ENCODE measurements at places on chromosomes 3 and 15. TPM values are rescaled to one million over a fixed set of nuclear protein-coding genes. Genes with fewer than 3 reads are reported as not detected.

Gene TEX55
- not detected for total RNA-seq

DNA sequence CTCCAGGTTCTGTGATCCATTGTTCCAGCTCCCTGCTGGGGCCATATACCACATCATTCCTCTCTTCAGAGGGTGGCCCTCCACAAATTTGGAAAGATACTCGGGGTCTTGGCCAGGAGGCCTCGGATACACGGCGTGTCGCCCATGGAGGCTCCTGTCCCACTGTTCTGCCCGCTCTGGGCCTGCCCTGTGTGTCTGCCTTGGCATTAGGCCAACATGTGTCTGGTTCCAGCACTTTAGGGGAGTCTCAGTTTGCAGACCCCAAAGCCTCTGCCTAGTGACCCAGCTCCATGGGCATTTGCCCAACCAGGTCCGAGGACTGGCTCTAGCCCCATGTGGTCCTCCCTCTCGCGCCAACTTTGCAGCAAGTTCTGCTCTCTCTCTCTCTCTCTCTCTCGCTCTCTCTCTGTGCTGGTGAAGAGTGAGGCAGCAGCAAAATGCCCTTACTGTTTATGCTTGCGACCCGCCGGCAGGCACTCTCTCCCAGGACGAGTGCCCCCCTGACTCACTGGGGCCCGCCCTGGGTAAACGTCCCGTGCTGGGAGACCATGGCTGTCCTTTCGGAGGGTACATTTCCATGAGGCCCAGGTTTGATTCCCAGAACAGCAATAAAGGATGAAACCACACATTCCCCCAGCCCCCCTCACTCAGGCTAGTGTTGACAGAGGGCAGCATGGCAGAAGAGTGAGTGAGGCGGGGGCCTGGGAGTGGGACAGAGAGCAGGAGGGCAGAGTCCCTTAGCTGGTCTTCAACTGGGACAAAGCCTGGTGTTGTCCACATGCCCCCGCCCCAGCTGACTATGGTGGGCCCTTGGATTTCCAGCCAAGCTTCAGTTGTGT lies 77.9 kb downstream of the ISG20 start:
- no peak for DNase-seq

GRCh38 chr3:47013231-47013630 lies 33.8 kb downstream of the NBEAL2 start:
- DNase-seq = no peak

- DNase-seq = no peak
Observed at GRCh38 chr3:167067787-167068161, 312.3 kb downstream of the ZBBX start.

DNA sequence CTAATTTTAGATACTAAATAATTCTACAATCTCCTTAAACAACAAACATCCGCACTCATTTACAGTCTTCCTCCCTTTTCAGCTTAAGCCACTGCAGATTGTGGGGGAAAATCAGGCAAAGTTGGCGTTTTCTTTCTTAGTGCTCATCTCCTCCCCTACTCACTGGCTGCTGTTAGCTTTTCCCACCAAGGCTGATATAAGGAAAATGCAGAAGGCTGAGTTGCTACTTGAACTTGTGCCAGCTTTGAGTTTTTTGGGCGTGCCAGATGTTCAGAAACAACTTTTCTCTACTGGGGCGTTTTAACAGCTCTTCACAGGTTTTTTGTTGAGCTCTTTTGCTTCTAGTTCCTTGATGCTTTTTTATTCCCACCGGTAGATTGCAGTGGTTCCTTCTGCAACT lies 222.0 kb downstream of the PYDC2 start:
- DNase-seq = no peak

DNA sequence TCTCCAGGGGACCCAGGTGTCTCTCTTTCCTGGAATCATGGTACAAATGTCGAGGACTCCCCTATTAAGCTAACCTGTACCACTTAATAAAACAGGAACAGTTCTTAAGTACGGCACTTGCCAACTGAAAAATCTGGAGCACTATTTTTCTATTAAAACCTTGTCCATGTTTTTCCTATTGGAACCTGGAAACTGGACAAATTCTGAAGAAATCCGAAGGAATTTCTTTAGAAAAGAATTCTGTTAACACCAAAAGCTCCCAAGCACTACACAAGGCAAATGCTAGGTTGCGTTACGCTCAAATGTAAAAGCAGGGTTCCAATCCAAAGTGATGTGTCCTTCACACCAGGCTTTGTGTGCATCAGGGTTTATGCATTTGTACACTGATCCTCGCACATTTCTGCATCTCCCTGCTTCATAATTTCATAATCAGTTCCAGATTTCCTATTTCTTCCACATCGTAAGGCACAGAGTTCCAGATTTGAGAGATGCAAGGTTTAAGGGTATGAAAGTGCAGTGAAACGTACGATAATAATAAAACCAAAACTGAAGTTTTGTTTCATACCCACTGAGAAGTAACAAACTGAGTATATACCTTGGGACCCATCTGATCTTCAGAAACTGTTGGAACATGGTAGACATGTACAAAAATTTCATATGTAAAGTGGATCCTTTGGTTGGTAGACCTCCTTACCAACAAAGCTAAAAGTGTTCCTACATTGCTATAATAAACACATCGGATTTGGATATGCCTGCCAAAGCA lies 132.1 kb upstream of the WNT5A start:
- DNase-seq = no peak

- no peak for DNase-seq
Observed at GRCh38 chr3:138260611-138261010, 69.0 kb downstream of the NME9 start.

DNA sequence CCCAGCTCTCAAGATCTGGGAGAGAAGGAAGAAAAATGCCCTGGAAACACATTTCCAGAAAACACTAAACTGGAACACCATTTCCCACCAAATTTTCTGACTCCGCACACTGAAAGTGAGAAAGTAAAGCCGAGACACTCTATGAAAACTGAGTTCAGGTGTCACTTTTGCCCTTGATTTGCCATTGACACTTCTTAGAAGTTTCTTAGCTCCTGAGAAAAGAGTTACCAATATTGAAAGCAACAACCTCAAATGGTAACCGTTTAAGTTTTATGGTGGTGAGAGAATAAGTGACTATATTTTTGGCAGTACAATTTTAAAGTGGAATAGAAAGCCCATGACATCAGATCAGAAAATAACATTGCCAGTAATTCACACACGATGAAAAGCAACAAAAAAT lies 39.0 kb downstream of the CD86 start:
- no peak for DNase-seq

DNA sequence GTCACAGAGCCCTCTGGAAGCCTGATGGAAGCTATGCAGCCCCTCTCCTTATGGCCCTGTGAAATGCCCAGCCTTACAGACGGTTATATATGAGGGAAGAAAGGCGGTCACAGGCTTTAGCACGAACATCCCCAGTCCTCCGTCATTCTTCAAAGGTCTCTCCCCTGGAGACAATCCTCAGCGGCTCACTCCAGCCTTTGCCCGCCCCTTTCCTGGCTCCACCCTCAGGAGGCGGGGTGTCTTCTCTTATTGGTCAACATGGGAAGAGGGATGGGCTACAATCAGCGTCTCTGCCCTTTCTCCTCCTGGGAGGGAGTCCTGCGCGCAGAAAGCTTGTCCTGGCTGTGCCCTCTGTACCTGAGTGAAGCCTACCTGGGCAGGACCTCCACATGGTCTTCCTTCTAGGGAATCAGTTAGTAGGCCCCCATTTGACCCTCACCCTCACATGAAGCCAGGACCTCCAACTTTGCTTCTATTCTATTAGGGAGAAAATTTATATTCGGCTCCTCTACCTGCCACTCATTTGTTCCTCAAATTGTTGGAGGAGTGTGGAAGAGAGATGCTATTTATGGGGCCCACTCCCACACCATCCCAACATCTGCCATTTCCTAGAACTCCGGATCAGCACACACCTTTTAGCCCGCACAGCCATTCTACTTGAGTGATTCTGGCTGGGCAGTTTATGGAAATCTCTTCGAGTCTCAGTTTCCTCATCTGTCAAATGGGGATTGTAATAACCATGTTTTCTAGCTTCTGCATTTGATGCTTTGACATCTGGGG lies 112.9 kb upstream of the SLC6A11 start:
- peak; percentile 23 for DNase-seq

DNA sequence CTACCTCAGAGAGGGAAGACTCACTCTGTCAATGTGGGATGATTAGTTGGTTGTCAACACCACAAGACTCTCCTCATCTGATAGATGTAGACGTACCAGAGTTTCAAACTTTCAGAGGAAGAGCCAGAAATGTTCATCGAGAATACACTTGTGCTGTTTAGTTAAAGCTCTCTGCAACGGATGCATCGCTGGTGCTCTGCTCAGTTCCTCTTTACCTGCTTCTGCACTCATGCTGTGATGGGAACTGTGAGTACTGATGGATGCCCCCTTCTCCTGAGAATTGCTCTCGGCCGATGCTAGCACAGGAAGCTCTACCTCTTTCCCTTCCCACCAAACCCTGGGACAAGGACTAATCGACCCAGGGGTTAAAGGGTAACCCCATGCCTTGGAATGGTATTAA lies 51.8 kb upstream of the CCDC54 start:
- DNase-seq = no peak

DNA sequence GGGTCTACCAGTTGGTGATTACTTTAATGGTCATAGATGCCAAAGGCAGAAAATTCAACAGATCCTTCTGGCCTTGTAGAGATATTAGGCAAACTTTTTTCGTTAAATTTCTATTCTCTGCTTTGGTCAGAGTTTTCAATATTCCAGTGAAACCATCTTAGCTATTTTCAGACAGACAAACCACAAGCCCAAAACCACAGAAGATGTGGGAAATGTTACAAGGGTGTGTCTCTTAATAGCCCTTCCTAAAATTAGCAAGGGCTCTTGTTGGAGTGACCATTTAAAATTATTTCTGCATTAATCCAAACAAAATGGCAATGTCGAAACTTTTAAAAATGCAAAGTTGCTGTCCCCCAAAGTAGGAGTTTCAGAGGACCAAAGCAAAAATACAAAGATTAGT lies 102.8 kb downstream of the ARRDC4 start:
- no peak for DNase-seq

- DNase-seq = no peak
Observed at GRCh38 chr15:60259469-60259868, 138.3 kb downstream of the ANXA2 start.

Gene GXYLT2
- total RNA-seq = 0.52 TPM

- no peak for DNase-seq
Observed at GRCh38 chr3:32847528-32847927, 29.7 kb downstream of the TRIM71 start.

Gene ITPKA
- 0.68 TPM for total RNA-seq

DNA sequence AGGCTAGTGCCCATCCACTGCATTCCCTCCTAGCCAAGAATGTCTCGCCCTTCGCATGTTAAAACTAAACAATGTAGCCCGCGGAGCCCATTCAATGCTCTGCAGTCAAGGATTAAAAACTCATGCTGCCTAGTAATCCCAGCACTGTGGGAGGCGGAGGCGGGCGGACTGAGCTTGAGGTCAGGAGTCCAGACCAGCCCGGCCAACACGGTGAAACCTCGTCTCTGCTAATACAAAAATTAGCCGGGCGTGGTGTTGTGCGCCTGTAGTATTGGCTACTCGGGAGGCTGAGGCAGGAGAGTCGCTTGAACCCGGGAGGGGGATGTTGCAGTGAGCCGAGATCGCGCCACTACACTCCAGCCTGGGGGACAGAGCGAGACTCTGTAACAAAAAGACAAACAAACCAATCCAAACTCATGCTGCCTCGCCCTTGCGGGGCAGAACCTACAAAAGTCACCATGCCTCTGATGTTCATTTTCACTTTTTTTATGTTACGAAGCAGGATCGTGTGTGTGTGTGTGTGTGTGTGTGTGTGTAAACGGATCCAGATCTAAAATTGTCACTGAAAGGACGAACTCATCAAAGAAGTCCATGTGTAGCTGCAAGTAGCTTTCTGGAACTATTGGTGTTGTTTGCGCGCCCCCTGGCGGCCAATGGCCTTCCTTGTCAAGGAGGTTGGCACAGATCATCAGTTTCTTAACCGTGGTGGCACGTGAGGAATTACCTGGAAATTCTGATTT lies 54.8 kb upstream of the SPESP1 start:
- DNase-seq = peak; percentile 94

- DNase-seq = no peak
Observed at GRCh38 chr3:43857361-43858293, 166.9 kb downstream of the ABHD5 start.

GRCh38 chr3:146972726-146973125 lies 367.6 kb upstream of the PLSCR5 start:
- no peak for DNase-seq

- DNase-seq = no peak
Observed at GRCh38 chr15:70327856-70328678, 230.3 kb upstream of the TLE3 start.

- no peak for DNase-seq
Observed at GRCh38 chr3:72181251-72181650, 396.3 kb upstream of the PROK2 start.

DNA sequence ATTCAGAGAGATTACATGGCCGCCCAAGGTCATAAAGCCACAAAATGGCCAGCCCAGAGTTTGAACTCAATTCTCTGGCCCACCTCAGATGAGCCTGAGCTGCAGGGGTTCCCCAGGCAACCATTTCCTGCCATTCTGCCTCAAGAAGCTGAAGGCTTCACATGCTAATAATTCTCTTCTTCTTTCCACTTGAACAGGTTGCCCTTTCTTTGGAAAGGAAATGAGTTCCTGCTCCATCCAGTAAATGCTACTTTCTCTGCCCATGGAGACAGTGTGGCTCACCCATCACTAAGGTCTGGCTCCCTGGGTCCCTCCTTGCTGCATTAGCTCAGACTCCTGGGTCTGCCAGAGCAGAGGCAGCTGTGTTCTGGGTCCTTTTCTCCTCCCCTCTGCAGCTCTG lies 48.2 kb downstream of the TRIM42 start:
- DNase-seq = no peak

DNA sequence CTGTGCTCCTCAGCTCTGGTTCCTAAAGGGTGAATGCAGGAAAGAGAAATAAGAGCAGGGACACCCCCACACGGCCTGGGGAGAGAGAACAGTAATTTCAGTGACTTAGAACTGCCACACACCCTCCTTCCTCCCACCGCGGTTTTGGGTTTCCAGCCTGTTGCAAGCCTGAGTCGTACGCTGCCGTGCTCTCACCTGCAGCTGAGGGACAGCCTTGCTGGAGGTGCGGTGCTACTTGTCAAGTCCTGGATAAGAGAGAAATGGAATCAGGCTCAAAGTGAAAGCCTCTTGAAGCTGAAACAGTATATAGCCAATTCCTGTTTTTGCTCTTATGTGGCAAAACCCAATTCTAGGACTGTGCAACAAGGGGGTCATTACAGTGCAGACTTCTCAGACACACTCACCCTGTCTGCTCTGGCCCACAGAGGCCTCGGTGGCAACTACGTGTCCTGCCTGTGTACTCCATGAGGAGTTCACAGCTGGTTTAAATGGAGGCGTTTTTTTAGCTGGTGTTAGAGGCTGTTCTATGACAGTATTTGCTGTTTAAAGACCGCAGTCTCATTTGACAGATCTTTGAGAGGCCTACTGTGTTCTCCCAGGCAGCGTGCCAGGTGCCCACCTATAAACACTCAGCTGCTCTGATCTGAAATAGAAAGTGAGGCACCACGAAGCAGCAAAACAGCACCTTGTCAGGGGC lies 42.9 kb downstream of the TBC1D2B start:
- no peak for DNase-seq

Gene TICRR
- total RNA-seq = 41.7 TPM

DNA sequence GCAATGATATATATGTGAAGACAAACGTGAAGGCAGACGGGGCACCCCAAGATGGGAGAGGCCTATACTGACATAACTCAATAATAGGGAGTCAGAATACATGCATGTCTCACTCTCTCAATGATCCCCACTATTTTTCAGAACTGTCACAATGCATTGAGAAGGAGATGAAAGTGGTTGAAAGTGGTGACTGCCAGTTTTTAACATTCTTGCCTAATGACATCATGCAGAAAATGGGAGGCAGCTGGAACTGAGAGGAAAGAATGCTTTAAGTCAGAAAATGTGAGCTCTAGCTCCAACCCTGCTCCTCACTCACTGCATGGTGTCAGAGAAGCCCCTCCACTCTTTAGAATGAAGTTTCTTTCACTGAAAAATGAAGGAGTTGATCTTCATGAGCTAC lies 55.3 kb upstream of the P2RY1 start:
- DNase-seq = no peak

Data from Calu3 (cell line).